ENCODE measurements at places on chromosomes 12 and 14. TPM values are rescaled to one million over a fixed set of nuclear protein-coding genes. Genes with fewer than 3 reads are reported as not detected.

DNA sequence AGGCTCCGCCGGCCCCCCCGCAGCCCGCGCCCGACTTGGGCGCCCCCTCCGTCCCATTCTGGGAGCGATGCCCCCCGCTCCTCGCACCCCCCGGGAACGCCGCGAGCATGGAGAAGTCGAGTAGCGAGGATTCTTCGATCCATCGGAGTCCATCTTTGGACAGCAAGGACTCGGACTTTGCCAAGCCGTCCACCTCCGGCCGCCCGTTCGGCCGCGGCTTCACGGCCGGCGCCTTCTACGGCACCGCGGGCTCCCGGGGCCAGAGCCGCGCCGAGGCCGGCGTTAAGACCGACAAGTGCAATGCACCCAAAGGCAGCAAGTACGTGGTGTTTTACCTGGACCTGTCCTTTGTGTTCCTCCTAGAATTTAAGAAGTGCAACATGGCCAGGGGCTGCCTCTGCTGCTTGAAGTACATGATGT, 123.6 kb downstream of the TSPAN9 start:
- no peak for DNase-seq

GRCh38 chr14:31926123-31926522, 151.0 kb upstream of the ARHGAP5 start:
- peak; percentile 40 for DNase-seq

GRCh38 chr12:15688202-15688736, 100.9 kb downstream of the EPS8 start:
- no peak for DNase-seq

DNA sequence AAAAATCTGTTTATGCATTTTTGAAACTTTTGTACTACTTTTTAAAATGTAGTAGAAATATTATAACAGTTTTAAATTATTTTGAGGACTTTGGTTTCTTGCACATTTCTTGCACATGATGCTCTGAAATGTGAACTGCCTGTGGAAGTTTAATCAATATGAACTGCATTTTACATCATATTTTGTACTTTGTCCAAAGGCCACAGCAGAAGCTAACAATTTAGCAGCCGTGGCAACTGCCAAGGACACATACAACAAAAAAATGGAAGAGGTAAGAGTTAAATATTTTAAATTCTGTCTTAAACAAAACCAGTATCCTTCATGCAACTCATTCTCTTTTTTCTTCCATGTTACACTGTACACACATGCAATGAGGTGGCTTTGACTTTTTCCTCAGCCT, 45.1 kb downstream of the SAV1 start:
- no peak for DNase-seq

DNA sequence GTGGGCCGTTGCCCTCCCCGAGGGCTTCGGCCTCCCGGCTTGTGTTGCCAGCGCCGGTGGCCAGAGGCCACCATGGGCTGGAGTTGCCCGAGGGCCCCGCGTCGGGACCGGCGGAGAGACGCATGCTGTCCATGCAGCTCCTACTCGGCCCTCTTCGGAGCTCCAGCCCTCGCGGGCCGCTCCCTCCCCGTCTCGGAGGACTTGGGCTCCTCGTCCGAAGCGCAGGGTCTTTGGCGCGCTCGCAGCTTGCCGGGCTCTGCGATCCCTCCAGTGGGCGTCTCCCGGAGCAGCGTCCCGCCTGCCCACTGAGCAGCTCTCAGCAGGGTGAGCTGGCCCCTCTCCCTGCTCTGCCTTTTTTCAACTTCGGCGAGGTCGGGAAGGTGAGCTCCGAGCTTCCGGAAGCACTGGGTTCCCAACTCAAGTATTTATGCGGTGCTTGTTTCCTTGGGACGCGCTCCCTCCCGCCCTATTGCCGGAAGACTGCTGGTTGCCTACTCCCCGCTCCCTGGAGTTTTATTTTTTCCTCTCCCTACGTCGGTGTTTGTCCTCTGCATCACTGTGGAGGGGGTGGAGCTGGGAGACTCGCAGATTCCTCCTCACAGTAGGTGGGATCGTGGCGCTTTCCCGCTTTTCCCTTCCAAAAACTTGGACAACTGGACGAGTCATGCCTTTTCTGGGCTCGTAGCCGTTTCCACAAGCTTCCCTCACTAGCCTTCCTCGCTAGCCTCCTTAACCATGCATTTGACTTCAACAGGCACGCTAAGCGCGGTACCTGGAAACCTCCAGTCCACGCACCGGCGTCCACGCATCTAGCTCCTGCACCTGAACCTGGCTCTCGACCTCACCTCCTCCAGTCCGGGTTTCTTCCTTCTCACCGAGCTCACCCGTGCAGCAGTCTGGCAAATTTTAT, at the start of gene AVPR1A:
Gene AVPR1A, minus strand, starts transcription at position 489 of the 910 bp plus-strand sequence. Its CDS starts 365 bp downstream, at position 124.
- no peak for DNase-seq

DNA sequence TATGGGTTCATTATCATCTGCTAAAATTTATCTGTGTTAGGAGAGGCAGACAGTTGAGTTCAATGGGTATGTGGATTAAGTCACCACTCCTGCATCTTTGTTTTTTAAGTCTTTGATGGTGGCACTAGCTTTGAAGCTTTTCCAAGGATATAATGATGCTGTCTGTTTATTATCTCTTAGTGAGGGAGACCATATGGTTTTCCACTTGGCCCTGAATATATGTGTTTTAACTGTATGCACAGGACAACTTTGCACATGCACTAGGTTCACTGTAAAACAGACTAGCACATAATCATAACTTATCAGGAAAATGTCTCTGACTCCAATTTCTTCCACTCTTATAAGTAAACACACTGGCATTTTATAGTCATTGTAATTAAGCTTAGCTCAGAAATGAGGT, 8.9 kb downstream of the OR6C74 start:
- DNase-seq, result no peak

GRCh38 chr14:21203470-21204166, 47.8 kb upstream of the OR5AU1 start:
- DNase-seq, result no peak

- DNase-seq, result no peak
Observed at GRCh38 chr12:112792301-112792700, 753 bp downstream of the RPH3A start.

DNA sequence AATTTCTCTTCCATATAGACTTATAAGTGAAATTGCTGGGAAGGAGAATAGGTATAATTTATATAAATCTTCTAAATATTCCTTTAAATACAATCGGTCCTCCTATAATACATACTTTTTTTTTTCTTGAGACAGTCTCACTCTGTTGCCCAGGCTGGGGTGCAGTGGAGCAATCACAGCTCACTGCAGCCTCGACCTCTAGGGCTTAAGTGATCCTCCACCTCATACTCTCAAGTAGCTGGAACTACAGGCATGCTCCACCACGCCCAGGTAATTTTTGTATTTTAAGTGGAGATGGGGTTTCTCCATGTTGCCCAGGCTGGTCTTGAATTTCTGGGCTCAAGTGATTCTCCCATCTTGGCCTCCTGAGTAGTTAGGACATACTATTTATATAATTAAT, 29.7 kb upstream of the NPFF start:
- DNase-seq, result no peak

DNA sequence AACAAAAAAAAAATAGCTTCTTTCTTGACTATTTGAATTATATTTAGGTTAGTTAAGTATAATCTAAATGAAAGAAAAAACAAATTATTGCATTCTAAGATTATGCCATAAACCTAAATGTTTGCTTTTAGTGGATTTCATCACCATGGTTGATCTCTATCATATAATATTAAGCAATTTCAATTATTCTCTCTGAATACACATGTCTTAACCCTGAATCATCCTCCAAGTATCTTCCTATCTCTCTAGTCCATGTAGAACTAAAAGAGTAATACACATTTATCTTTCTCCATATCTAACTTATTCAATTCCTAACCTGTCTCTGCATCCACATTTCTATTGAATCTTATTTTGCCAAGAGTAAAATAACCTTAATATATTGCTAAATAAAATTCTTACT, 59.6 kb downstream of the PPFIA2 start:
- no peak for DNase-seq

GRCh38 chr12:85713373-85713772, 122.8 kb downstream of the RASSF9 start:
- DNase-seq, result no peak

GRCh38 chr14:71138448-71139293, 231.4 kb downstream of the PCNX1 start:
- DNase-seq, result peak; percentile 66

DNA sequence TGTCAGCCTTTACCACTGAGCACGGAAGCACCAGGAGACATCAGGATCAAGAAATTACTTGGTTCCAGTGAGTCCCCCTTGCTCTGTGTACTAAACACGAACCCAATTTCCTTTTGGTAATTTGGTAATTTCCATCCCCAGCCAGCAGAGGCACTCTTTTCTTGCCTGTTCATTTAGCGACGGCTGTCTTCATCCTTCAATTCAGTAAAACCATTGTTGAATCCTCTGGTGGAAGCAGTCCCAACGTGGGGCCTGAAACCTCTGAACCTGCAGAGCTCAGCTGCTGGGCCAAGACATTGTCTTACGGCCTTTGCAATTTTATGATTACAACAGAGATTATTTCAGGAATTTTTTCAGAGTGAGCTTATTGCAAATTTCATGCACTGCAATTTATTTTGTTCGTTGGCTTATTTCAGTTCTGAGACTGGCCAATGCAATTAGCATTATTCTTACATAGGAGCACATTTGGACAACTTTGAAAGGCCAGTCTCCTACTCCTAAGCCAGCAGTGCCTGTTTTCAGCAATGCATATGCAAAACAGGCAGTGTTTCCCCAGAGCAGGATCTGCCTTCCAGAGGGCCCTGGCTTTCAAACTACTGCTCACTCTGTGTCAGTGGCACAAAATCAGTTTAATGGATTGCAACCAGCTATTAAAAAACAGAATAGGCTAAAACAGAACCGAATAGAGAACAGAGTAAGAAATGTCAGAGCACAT, 372.9 kb upstream of the TMEM132C start:
- DNase-seq, result peak; percentile 2

- no peak for DNase-seq
Observed at GRCh38 chr12:30646821-30647220, 48.8 kb downstream of the IPO8 start.

- DNase-seq, result no peak
Observed at GRCh38 chr12:64825143-64826021, 935 bp downstream of the TBC1D30 start.

GRCh38 chr12:126518596-126519200, 1453.5 kb downstream of the AACS start:
- DNase-seq, result no peak

DNA sequence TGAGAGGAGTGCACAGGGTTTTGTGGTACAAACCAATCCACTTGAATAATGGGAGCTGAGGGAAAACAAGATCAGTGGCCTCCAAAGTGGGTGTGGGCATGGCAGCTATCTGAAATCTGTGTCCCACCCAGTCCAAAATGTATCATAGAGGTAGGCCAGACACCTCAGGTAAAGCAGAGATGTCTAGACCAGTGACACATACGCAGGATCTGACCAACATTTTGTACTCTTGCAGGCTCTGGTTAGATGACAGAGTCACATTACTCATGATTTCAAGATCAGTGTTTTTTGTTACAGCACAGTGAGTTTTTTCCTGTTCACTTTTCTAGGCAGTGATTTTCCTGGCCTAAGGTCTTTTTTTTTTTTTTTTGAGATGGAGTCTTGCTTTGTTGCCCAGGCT, 211.8 kb downstream of the PCNX1 start:
- DNase-seq, result no peak

DNA sequence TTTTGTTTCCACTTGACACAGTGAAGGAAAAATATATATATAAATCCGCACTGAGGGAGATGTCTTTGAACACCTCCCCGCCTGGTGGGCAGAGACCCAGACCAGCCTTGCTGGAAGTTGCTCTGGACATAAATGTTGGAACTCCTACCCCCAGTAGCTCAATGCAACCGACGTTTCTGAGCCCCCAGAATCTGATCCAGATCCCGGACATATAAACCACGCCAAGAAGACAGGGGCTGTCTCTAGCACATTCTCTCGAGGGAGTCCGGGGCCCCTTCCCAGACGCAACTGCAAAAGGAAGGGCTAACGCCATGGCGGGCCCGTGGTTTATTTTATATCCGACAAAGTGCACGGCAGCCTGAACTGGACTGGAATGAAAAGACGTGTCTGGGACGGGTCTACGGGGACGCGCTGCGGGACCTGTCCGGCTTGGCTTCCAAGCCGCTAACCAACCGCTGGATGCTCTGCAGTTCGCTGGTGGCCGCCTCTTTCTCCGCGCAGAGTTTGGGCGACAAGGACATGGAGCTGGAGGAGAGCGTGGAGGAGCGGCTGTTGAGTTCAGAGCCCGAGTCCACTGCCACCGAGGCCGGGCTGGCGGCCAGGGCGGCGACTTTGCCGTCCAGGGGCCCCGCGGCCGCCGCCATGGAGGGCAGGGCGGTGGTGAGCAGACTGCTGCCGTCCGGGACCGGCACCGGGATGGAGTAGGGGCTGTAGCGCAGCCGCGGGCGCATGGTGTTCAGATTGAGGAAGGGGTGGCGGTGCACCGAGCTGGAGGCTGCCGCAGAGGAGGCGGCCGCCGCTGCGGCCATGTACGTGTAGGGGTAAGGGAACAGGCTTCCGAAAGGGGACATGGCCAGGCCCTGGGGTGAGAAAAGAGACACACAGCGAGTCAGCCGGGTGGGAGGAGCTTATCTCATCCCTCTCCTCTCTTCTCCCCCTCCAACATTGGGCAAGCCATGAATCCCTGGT, 12.2 kb downstream of the TBX3 start:
- no peak for DNase-seq

DNA sequence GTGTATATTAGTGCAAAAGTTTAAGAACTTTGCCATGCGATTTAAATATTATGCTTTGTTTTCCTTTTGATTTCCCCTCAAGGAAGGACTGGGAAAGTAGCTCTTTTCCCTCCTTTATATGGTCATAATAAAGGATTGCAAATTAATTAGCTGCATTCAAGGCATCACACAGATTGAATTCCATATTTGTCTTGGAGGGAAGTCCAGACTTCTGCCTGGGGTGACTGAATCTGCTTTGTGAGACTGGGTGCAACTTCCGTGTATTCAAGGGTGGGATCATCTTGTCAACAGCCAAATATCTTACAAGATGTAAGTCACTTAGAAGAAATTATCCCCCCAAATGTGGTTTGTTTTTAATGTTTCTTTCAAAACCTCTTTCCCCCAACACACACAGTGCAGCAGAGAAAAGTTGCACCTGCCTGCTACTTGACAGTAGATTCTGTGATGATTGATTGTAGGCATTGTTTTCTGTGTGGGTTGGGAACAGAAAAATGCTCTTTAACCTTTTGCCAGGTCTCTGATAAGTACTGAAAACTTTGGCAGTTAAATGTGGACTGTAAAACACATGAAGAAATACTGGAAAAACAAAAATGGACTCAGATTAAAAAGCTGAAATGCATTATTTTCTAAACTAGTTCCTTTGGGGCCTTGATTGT, 28.4 kb downstream of the STK38L start:
- no peak for DNase-seq

DNA sequence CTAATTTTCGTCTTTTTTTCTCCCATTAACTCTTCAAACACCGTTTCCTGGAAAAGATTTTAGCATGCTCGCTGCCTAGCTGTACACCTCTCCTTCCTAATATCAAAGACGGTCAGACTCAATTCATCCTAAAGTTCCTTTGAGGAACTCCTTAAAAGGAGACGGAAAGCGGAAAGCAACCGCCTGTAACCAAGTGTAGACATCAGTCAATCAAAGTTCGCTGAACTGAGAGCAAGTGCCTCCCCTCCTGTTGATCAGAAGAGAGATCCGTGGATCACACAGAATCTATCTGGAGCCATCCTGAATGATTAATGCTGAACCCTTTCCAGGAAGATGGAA, 412 bp upstream of the TEP1 start:
- DNase-seq, result no peak

Gene KRT6A
- not detected for total RNA-seq

Gene AQP5
- not detected for total RNA-seq

Gene AQP6
- not detected for total RNA-seq

Gene SIX1
- total RNA-seq, result 0.49 TPM

Gene CELA1
- not detected for total RNA-seq

Gene RNASE3
- not detected for total RNA-seq

Gene SCNN1A
- total RNA-seq, result 0.34 TPM

Gene LRRC10
- total RNA-seq, result not detected

Gene CLEC9A
- not detected for total RNA-seq

Gene MUCL1
- not detected for total RNA-seq

Data from K562 (cell line).